ENCODE measurements at places on chromosomes 7 and 10. TPM values are rescaled to one million over a fixed set of nuclear protein-coding genes. Genes with fewer than 3 reads are reported as not detected.

Gene AFAP1L2
- 7.9 TPM for total RNA-seq

- no peaks in the 10 kb centered on the region for H3K4me1 ChIP-seq
- DNase-seq, result no peak
- no peaks in the 10 kb centered on the region for H3K36me3 ChIP-seq
- no peaks in the 10 kb centered on the region for H3K27me3 ChIP-seq
Observed at GRCh38 chr10:130017631-130018022, 53.6 kb upstream of the EBF3 start.

DNA sequence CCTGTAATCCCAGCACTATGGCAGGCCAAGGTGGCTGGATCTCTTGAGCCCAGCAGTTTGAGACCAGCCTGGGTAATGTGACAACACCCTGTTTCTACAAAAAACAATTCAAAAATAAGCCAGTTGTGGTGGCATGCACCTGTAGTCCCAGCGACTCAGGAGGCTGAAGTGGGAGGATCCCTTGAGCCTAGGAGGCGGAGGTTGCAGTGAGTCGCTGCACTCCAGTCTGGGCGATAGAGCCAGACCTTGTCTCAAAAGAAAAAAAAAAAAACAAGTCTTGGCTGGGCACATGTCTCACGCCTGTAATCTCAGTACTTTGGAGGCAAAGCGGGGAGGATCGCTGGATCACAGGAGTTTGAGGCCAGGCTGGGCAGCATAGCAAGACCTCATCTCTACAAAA, 74.6 kb upstream of the PDSS1 start:
- no peak for DNase-seq
- H3K36me3 ChIP-seq, result no peaks in the 10 kb centered on the region
- no peaks in the 10 kb centered on the region for H3K4me1 ChIP-seq
- peak overlapping the region; percentile 49 for H3K4me3 ChIP-seq

DNA sequence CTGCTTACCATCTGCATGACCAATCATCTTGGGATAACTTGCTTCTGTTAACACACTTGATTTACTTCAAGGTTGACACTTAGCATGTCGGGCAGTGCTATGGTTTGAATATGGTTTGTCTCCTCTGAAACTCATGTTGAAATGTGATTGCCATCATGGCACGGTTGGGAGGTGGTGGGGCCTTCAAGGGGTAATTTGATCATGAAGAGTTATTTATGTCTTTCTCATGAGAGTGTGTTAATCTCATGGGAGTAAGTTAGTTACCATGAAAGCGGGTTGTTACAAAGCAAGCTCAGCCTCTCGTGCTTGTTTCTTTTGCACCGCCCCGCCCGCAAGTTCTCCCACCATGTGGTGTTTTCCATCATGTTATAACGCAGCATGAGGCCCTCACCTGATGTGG, 163.6 kb downstream of the DOCK4 start:
- no peak overlapping the region for H3K4me3 ChIP-seq
- no peaks in the 10 kb centered on the region for H3K4me1 ChIP-seq
- H3K27ac ChIP-seq, result no peak overlapping the region
- no peaks in the 10 kb centered on the region for H3K27me3 ChIP-seq
- DNase-seq, result no peak

DNA sequence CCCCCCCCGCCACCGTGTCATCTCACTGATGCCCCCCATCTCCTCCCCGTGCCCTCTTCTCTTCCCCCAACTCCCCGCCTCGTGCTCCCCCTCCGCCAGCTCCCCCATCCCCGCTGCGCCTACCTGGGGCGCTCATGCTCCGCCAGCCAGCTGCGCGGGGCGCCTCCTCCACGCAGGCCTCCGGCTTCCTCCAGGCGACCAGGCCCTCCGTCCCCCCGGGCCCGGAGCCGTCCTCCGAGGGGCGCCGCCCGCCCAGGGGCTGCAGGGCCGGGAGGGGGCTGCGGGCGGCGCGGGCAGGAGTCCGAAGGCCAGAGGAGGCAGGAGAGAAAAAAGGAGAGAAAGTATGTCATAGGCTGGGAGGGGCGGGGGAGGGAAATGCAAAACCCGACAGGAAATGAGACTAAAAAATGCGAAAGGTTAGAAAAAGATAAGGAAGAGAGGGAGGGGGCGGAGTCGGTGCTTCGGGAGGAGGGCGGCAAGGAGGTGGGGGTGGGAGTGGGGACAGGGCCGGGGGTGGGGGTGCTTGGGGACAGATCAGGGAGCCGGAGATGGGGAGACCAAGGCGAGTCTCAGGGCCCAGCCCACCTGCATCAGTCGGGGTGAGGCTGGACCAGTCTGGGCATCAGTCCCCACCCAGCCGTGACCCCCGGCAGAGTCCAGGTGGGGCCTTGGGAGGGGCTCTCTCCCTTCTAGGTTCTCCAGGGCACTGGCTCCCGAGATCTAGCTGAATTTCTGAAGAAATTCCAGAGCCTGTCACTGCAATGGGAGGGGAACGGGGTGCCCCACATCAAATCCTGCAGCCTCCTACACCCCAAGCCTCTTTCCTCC, at the start of gene CARD11:
TSS of gene CARD11 (minus strand) at position 324 of the 828 bp plus-strand sequence. CDS start 85,361 bp downstream, outside the sequence.
- H3K27me3 ChIP-seq, result no peaks in the 10 kb centered on the region
- no peaks in the 10 kb centered on the region for H3K36me3 ChIP-seq
- H3K27ac ChIP-seq, result no peak within 1 kb of the TSS
- no peaks in the 10 kb centered on the region for H3K4me1 ChIP-seq
- peak within 1 kb of the TSS; percentile 27 for H3K4me3 ChIP-seq

DNA sequence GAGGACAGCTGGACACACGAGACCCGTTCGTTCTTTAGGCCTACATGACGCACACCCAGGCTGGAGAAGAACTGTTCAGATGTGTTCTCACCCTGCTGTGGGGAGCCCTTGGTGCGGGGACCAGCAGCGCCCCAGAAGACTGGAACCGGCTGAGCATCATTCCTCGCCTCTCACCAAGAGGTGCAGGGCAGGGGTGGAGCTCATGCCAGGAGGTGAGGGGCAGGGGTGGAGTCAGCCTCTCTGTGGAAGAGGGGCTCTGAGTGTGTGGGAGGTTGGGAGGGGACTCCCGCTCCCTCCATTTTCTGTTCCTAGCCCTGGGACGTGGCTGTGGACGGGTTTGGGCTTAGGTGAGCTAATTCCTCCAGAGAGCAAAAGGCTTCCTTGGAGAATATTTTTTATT, 66.0 kb upstream of the SHH start:
- no peak overlapping the region for H3K27ac ChIP-seq
- no peaks in the 10 kb centered on the region for H3K27me3 ChIP-seq
- H3K4me1 ChIP-seq, result no peaks in the 10 kb centered on the region
- H3K36me3 ChIP-seq, result no peaks in the 10 kb centered on the region
- DNase-seq, result peak; percentile 5
